ENCODE measurements at places on chromosomes 1 and 21. TPM values are rescaled to one million over a fixed set of nuclear protein-coding genes. Genes with fewer than 3 reads are reported as not detected.

Gene LINGO4
- not detected for polyA plus RNA-seq

Gene CCDC185
- polyA plus RNA-seq: not detected

Gene OR6Y1
- polyA plus RNA-seq: not detected

Gene GJB3
- not detected for polyA plus RNA-seq

Gene SYNC
- polyA plus RNA-seq: 25.6 TPM

Gene PMVK
- polyA plus RNA-seq: 59.6 TPM

Gene GNG12
- 41.2 TPM for polyA plus RNA-seq

Gene IARS2
- polyA plus RNA-seq: 25.7 TPM

Gene RIMS3
- 2.9 TPM for polyA plus RNA-seq

Gene AUNIP
- polyA plus RNA-seq: 1.9 TPM

Gene HHIPL2
- polyA plus RNA-seq: 0.29 TPM

DNA sequence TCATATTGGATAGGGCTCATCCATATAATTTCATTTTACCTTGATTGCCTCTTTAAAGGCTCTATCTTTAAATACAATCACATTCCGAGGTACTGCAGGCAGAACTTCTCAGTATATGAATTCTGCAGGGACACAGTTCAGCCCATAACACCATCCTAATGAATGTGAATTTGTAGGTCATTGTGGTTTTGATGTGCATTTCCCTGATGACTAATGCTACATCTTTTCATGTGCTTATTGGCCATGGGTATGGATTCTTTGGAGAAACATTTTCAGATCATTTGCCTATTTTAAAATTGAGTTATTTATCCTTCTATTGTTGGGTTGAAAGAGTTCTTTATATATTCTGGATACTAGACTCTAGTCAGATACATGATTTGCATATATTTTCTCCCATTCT, 9.6 kb upstream of the RPS6KC1 start:
- DNase-seq: no peak
- H3K36me3 ChIP-seq: no peaks in the 10 kb centered on the region
- no peak overlapping the region for H3K27ac ChIP-seq
- no peak overlapping the region for H3K4me3 ChIP-seq
- H3K27me3 ChIP-seq: no peaks in the 10 kb centered on the region

DNA sequence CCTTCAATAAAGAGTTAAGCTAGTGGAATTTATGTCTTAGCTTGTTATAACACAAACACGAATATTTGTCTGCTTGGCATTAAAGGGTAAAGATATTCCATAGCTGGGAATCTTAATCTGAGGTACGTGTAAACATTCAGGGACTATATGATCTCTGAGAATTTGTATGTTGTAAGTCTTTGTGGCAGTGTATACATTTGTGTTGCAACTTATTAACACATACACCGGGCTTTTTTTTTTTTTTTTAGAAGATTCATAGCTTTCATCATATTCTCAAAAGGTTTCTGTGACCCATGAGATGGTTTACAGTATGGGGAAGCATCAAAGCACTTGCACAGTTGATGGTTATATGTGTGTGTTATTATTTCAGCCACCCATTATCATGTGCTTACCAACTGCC, 3.0 kb downstream of the GGPS1 start:
- no peaks in the 10 kb centered on the region for H3K27me3 ChIP-seq
- DNase-seq: no peak
- H3K36me3 ChIP-seq: peaks cover 18% of the 10 kb centered on the region
- peak overlapping the region; percentile 75 for H3K4me3 ChIP-seq

DNA sequence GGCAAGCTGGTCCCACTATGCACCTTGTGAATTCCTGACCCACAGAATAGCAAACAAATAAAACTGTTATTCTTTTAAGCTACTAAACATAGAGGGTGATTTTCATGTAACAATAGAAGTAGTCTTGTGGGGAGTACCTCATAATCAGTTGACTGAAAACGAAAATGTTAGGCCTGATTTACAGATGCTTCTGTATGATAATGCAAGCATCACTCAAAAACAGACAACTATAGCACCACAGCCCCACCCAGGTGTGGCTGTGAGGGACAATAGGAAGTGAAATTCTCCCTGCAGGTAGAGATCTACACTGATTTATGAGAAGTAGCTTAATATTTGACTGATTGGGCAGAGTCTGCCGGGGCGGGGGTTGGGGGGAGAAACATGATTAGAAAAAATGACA, 26.5 kb upstream of the KRTAP19-8 start:
- no peak overlapping the region for H3K27ac ChIP-seq
- DNase-seq: no peak
- H3K4me3 ChIP-seq: no peak overlapping the region
- H3K4me1 ChIP-seq: no peaks in the 10 kb centered on the region
- H3K27me3 ChIP-seq: no peaks in the 10 kb centered on the region

DNA sequence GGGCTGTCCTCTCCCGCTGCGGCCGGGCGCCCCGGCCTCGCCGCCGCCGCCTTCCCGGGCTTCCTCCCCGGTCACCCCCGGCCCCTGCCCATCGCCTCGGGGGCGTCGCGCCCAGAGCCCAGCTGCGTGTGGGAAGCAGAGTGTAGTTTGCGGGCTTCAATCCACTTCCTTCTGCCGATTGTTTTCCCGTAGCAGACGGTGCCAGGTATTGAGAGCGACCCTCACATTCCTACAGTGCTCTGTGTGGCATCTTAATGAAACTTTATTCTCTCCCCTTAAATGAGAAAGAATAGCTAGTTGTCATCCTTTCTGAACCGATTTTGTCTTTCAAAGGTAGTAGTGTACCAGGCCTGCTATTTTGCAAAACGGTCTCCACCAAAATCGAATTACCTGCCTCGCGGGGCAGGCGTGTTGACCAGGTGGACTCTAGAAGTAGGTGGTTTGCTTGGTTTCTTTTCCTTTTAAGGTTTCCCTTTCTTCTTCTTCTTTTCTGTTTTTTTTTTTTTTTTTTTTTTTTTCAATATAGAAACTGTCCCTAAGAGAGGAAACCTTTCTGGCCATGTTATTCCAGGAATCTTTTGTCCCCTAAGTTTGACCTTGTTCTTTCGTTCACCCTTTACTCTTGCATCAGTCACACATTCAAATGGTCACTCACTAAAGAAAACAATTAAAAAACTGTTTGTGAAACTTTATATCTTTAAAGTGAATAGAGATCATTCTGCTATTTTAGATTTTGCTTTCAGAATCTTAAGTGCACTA, 881 bp downstream of the USP25 start:
- no peaks in the 10 kb centered on the region for H3K36me3 ChIP-seq
- peak overlapping the region; percentile 84 for H3K4me3 ChIP-seq
- no peak for DNase-seq
- H3K27ac ChIP-seq: 0 out of 2 replicates have a peak overlapping the region, but pooled peaks have one; percentile 14
- H3K27me3 ChIP-seq: 0 out of 2 replicates have a peak, but pooled peaks cover 4% of the 10 kb centered on the region

- H3K4me3 ChIP-seq: no peak overlapping the region
- H3K4me1 ChIP-seq: peaks cover 21% of the 10 kb centered on the region
- no peaks in the 10 kb centered on the region for H3K27me3 ChIP-seq
- no peaks in the 10 kb centered on the region for H3K36me3 ChIP-seq
- DNase-seq: no peak
Measured at GRCh38 chr1:113244112-113244820, 146.0 kb upstream of the MAGI3 start.

GRCh38 chr1:92087542-92087941, 7.4 kb downstream of the BTBD8 start:
- H3K4me1 ChIP-seq: no peaks in the 10 kb centered on the region
- H3K27me3 ChIP-seq: no peaks in the 10 kb centered on the region
- DNase-seq: no peak
- H3K36me3 ChIP-seq: no peaks in the 10 kb centered on the region
- no peak overlapping the region for H3K4me3 ChIP-seq
- H3K27ac ChIP-seq: no peak overlapping the region

GRCh38 chr1:112772781-112773180, 57.6 kb upstream of the PPM1J start:
- H3K4me1 ChIP-seq: no peaks in the 10 kb centered on the region
- H3K27me3 ChIP-seq: no peaks in the 10 kb centered on the region
- no peak overlapping the region for H3K4me3 ChIP-seq
- DNase-seq: no peak

- H3K36me3 ChIP-seq: peaks cover 32% of the 10 kb centered on the region
- DNase-seq: peak; percentile 84
- H3K4me1 ChIP-seq: peaks cover 17% of the 10 kb centered on the region
- H3K27ac ChIP-seq: peak overlapping the region; percentile 88
- H3K27me3 ChIP-seq: no peaks in the 10 kb centered on the region
Measured at GRCh38 chr1:28737307-28738132, 780 bp downstream of the YTHDF2 start.

GRCh38 chr1:74641876-74642275, 31.7 kb downstream of the ERICH3 start:
- no peaks in the 10 kb centered on the region for H3K27me3 ChIP-seq
- H3K36me3 ChIP-seq: no peaks in the 10 kb centered on the region
- DNase-seq: no peak
- H3K4me1 ChIP-seq: no peaks in the 10 kb centered on the region

GRCh38 chr1:27574871-27575831, 28.8 kb downstream of the AHDC1 start:
- H3K27ac ChIP-seq: peak overlapping the region; percentile 50
- no peaks in the 10 kb centered on the region for H3K36me3 ChIP-seq
- H3K27me3 ChIP-seq: no peaks in the 10 kb centered on the region
- peak; percentile 72 for DNase-seq

DNA sequence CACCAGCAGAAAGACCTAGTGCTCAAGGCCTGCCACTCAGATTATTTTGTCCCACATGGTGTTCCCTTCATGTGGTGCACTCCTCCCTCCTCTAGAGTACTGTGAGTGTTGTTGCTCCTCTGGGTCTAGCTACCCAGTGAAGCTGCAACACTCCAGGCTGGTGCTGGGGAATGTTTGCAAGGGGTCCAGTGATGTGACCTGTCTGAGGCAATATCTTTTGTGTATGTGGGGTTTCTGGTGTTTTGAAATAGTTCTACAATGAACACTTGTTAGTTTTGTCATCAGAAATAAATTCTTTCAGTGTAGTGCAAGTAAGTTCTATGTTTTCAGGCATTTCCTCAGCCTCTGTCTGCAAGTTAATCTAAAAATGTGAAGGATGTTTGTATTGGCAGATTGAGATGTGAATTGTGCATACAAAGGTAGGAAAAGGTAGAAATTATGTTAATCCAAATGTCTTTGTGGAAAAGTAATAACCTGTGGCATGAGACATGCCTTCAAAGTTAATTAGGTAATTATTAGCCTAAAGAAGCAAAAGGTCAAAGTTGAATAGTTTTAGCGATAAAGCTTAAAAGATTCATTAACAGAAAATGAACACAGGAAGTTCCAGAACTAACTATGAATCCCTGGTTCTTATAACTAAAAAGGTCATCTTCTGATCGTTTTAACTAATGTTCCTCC, 616.8 kb downstream of the LTN1 start:
- H3K27me3 ChIP-seq: no peaks in the 10 kb centered on the region
- H3K36me3 ChIP-seq: peaks cover 3% of the 10 kb centered on the region
- H3K27ac ChIP-seq: no peak overlapping the region
- H3K4me1 ChIP-seq: no peaks in the 10 kb centered on the region
- DNase-seq: no peak

DNA sequence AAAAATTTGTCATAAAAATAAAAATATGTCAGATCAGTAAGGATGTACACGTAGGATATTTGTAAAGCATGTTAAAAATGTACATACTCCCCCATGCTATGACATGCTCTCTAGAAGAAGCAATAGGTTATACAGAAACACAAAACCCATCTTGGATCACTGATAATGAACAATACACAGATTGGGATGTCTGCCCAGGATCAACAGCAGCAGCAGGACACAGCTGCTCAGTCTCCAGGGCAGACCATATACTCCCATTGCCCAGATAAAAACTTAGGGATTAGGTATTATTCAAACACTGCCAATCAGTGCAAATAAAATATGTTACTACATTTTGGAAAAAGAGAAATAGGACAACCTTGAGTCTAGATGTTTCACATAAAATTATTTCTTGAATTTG, 39.0 kb downstream of the DAB1 start:
- H3K27ac ChIP-seq: no peak overlapping the region
- H3K4me3 ChIP-seq: no peak overlapping the region
- H3K36me3 ChIP-seq: no peaks in the 10 kb centered on the region
- no peaks in the 10 kb centered on the region for H3K27me3 ChIP-seq

DNA sequence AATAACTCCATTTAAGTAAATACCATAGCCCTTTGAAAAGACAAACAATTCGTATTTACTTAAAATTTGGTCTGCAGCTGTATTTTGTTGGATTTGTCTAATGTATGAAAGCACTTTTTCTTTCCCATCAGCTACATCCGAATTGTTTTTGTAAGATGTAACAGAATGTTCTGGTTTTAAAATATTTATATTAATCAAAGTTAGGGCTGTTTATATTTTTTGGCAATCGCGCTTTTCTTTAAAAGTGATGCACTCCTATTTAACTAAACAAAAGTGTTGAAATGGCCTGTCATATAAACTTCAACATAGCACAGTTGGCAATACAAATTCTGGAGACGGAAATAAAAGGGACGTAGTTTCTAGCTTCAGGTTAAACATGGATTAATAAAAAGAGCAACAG, 216.3 kb upstream of the ADGRL2 start:
- no peak for DNase-seq
- no peaks in the 10 kb centered on the region for H3K4me1 ChIP-seq
- no peak overlapping the region for H3K4me3 ChIP-seq
- no peaks in the 10 kb centered on the region for H3K36me3 ChIP-seq

DNA sequence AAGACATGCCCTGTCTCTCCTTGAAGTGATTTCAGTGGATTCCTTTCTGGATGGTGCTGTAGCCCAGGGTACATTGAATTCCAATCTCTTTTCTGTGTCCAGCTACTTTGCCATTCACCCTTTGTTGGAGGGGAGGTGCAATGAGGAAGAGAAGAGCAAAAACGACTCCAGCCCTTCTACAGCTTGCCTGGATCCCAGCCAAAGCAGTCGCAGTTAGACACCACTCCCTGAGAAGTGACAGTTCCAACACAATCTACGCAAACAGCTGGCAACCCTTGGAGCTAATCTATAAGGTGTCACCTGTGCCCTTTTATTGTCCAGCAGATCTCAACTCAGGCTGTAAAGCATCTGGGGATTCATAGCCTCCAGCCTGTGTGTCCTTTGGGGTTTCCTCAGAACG, 4.6 kb downstream of the CD244 start:
- H3K36me3 ChIP-seq: no peaks in the 10 kb centered on the region
- H3K27me3 ChIP-seq: no peaks in the 10 kb centered on the region
- no peak overlapping the region for H3K4me3 ChIP-seq

GRCh38 chr1:186202271-186202764, 172.7 kb downstream of the TPR start:
- no peaks in the 10 kb centered on the region for H3K36me3 ChIP-seq
- no peak overlapping the region for H3K27ac ChIP-seq
- H3K4me1 ChIP-seq: peaks cover 13% of the 10 kb centered on the region
- H3K27me3 ChIP-seq: no peaks in the 10 kb centered on the region
- DNase-seq: no peak
- H3K4me3 ChIP-seq: no peak overlapping the region

DNA sequence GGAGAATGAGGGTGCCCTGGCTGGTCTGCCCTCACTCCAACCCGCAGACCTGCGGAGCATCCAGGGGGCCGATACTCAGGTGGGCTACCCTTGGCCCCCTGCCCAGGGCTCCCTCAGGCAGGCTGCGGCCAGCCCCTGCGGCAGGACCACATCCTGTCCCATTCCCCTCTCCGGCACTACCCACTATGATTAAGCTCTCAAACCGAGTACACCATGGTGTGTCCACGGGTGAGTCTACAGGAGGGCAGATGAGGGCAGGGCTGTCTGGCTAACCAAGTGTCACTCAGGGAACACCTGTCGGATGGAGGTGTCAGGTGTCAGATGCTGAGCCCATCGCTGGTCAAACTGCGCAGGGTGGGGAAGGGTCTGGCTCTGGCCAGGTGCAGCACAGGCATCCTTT, 47.2 kb downstream of the SLC66A1 start:
- no peak for DNase-seq
- no peak overlapping the region for H3K4me3 ChIP-seq
- H3K4me1 ChIP-seq: peaks cover 40% of the 10 kb centered on the region
- no peak overlapping the region for H3K27ac ChIP-seq
